WTC11 (cell line): ENCODE measurements at places on chromosomes 7 and 10.

DNA sequence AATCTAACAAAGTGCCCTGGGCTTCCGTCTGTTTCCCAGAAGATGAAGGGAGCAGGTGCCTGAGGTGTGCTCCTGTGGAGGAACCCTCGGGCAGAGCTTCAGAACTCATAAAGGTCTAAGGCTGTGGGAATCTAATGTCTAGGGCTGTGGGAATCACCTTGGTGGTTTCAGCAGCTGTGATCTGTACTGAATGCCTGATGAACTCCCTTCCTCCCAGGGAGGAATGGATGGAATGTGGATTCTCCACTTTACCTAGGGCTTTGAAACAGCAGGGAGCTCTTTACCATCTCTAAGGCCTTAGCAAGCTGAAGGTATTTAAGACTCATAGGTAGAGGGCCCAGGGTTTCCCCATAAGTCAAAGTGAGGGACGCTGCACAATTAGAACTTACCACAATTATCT is 36.0 kb upstream of the SEMA3E start:
- DNase-seq = peak; percentile 62

DNA sequence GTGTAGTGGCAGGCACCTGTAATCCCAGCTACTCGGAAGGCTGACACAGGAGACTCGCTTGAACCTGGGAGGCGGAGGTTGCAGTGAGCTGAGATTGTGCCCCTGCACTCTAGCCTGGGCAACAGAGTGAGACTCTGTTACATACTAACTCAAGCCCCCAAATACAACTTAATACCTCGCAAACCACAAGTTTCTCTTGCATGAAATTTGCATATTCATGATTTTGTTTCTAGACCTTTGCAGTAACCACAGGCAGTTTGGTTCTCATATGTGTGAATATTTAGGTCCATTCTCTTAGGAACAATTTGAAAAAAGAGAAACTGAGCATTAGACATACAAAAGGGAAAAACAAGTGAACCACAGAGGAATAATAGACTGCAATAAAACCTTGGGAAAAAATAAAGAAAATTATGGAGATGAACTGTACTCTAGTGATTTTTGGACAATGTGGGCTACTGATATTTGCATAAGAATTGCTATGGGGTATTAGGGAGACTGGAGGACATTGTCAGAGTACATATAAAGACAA is 77.0 kb downstream of the ZNF277 start:
- DNase-seq = no peak

- DNase-seq = no peak
Measured at GRCh38 chr10:58840840-58841435, 328.3 kb downstream of the BICC1 start.

DNA sequence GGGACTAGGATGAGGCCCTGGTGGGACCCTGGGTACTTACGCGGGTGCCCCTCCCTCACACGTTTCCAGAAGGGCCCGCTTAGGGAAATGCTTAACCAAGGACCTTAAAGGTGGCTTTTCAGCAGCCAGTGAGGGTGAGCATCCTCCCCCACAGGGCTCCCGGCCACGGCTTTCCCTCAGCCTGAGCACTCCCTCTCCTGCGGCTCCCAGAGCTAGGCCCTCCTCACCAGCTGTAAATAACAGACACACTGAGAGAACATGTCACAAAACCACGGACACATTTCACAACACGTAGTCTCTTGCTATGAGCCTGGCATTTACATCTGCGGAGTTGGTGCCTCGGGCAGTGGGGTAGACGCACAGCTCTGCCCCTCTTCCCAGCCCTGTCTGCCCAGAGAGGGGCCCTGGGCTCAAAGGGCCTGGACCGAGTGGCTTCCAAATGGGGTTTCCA is 25.2 kb downstream of the GRID1 start:
- no peak for DNase-seq

DNA sequence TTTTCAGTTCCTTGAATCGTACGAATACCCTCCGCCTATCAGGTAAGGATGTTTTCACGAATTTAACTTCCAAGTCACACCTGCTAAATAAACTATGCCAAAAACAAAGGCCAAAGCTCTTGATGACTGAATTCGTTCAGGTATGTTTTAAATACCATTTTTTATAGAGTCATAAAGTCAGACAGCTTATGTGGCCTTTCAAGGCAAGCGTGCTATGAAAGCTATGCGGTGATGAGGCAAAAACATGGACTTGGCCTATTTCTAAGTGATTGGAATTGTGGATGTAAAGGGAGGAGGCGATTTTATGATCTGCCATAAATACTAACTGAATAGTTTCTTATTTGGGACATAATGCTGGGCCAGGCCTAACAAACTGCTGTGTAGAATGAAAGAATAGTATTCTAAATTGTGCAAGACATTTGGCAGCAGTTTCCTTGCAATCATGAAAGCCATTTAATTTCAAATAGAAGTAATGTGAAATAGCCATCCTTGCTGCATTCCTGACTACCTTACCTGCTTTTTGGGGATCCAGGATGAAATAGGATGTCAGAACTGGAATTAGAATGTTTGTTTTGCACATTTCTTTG is 14.0 kb downstream of the SLC39A12 start:
- DNase-seq = no peak

DNA sequence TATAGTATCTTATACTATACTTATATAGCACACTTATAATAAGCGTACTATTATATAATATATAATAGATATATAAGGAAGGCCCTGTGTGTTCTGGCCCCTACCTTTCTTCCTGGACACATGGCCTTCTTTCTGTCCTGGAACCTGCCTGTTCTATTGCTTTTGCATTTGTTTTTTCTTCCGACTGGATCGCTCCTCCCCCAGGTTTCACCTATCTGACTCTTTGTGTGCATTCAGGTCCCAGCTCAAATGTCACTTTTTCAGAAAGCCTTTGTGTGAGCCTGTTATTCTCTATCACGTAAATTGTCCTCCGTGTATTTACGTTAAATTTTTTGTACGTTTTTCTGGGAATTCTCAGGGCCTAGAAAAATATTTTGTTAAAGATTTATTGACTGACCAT is 2.9 kb upstream of the TRIM8 start:
- no peak for DNase-seq

DNA sequence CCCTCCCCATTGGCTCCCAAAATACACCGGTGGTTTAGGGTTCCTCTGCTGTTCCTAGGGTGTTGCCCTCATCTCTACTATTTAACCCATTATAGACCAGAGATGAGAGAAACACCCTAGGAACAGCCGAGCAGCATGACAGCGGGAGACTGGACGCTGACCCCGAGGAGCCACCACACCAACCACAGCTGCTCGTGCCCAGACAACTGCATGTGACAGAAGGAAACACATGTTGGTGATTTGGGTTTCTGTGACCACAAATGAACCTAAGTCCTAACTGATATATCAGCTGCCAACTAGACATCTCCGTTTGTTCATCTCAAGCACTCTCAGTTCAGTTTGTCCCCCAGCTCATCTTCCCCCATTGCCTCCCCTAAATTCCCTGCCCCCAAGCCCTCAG is 13.4 kb downstream of the CFAP43 start:
- DNase-seq = no peak

DNA sequence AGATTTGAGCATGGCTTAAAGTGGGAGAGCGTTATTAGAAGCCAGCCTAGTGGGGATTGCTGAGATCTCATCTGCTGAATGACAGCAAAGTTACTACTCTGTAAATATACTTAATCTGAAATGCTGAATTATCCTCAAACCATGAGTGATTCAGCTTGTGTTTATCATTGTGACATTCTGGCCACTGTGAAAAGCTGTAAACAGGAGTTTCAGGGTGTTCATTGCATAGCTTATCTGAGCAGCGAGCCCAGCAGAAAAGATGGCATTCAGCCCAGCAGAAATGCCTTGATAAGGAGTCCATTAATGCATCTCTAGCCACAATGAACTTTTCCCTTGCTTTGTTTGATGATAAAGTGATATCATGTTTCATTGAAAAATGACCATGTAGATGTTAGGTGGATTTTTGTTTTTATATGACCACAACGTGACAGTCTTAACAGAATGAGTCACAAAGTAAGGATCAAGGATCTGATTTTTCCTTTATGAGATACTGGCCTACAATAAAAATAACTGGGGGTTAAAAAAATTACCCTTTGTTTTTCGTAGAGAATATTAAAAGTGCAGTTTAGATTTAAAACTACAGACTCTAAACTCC is 7.8 kb downstream of the TES start:
- DNase-seq = no peak

GRCh38 chr10:89458291-89458690 is 43.9 kb downstream of the IFIT5 start:
- no peak for DNase-seq

DNA sequence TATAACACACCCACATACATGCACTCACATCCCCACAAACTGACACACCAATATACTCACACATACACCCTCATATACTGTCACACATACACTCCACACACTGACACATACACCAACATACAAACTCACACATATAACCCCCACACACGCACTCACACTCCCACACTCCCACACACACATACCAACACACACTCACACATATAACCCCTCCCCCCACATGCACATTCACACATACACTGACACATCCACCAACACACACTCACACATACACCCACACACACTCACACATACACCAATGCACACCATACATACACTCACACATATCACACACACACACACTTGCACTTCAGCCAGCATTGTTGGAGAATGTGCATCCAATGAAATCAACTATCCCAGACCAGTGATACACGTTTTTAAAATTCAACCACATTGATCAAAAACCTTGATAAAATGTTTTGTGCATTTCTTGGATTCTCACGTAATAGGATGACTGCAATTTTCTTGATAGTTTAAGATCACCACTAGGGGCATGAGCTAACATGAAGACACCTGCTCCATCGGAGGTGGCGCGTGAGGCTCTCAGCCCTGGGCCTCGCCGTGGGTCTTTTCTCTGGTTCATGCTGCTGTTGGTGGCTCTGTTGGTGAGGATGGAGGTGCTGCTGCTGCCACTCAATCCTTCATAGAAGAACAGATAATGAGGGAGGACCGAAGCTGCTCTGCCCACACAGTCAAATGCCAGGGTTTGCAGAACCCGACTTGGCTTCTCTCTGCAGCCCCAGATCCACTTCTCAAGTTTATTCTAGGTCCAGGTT is 32.1 kb upstream of the CHST15 start:
- peak; percentile 35 for DNase-seq

DNA sequence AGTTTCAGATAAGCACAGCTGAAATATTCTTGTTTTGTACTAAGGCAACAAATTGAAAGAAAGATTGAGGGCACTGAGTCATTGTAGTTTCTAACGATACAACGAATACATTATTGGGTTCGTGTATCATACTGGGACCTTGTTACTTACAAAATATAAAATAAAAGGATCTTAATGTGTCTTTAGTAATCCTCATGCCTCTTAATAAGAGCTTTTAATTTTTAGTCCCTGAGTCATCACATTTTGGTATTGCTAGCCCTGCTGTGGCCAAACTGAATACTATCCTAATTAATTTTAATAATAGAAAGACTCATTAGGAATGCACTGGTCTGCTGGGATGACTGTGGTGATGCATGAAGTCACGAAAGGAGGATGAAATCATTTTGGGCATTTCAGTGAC is 309.7 kb downstream of the EXOC4 start:
- no peak for DNase-seq

GRCh38 chr7:103593691-103594090 is 147.7 kb upstream of the SLC26A5 start:
- no peak for DNase-seq

DNA sequence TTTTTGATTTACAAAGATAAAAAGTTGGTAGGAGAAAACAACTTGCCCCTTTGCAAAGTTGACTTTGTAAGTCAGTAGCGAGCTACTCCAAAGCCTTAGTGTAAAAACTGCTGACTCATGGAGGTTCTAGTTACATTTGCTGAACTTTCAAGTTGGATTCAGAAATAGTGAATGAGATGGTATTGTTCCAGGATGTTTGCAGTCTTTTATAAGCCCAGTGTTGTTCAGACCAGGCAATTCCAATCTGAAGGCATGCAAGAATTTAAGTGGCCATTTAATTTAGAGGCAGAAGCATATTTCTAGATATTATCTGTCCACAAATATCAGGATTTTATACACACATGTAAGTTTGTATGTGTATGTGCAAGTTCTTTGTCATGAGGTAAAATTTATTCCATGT is 21.6 kb downstream of the TES start:
- no peak for DNase-seq

DNA sequence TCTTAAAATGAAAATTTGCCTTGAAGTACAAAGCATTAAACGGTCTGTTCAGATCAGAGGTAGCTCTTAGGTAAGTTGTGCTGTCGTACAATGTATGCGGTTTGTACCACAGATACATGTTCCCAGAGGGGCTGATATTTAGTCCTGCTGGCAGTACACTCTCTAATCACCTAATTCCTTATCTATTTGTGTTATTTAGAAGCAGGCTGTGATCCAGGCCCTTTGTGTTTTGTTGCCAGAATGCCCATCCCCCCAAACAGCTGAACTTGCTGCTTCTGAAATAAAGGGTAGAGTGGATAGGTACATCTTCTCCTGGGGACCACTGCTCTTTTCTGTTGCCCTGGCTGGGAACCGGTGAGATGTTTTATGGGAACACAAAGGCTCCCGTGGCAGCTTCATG is 84.5 kb downstream of the SND1 start:
- DNase-seq = no peak

DNA sequence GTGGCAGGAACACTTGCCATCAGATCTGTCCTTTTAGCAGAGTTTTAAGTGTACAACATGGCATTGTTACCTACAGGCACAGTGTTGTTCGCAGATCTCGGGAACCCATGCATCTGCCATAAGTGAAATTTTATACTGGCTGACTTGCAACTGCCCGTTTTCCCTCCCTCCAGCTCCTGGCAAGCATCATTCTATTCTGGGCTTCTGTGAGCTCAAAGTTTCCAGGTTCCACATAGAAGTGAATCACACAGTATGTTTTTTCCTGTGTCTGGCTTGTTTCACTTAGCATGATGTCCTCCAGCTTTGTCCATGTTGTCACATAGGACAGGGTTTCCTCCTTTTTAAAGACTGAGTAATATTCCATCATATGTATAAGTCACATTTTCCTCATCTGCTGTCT is 56.6 kb downstream of the C10orf143 start:
- no peak for DNase-seq

GRCh38 chr7:35480806-35481205 is 214.1 kb downstream of the HERPUD2 start:
- DNase-seq = no peak

DNA sequence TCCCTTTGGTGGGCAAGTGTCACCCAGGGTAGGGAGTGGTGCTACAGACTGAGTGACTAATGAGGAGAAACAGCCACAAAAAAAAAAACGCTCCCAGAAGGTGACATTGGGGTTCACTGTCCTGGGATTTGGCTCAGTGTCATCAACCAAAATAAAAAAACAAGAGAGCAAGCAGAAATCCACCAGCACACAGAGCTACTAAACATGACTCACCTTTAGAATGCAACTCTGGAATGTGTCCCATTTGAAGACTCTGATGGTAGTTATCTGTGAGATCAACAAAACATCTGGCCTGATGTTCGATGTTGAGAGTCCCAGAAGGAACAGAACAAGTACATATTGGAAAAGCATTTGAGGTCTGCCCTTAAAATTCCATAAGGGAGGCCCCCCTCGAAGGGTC is 200.3 kb upstream of the LYZL2 start:
- DNase-seq = no peak
